ENCODE measurements at places on chromosomes 2 and 18.

DNA sequence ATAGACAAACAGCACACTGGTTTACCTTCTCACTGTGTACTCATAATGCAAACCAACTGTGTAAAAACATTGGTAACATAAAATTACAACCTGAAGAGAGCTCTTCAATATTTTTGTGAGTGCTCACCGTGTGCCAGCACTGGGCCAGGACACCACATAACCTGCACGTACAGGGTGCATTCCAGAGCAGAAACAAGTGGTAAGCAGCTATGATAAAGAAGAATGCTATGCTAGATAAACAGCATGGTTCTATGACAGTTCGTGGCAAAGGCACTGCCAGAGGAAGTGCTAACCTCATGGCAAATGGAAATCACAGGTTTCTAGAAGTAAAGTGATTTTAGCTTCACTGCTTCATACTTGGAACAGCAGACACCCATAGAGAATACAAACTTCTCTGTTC is 343.5 kb downstream of the MTX2 start:
- DNase-seq, result no peak

DNA sequence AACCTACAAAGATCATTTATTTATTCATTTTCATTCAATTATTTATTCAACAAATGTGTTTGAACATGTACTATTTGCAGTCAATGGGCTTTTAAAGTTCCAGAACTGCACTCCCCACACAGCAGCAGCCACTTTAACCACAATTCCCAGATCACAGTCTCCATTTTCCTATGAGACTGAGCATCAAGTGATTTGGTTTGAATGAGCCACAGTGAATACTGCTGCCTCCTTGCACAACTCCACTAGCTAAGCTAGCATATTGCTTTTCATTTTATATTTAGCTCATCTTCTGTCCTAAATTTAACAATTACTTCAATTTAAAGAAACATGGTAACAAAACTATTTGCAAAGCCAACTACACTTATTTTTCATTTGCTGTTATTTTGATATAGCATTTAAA is 353.4 kb upstream of the VRK2 start:
- no peak for DNase-seq

DNA sequence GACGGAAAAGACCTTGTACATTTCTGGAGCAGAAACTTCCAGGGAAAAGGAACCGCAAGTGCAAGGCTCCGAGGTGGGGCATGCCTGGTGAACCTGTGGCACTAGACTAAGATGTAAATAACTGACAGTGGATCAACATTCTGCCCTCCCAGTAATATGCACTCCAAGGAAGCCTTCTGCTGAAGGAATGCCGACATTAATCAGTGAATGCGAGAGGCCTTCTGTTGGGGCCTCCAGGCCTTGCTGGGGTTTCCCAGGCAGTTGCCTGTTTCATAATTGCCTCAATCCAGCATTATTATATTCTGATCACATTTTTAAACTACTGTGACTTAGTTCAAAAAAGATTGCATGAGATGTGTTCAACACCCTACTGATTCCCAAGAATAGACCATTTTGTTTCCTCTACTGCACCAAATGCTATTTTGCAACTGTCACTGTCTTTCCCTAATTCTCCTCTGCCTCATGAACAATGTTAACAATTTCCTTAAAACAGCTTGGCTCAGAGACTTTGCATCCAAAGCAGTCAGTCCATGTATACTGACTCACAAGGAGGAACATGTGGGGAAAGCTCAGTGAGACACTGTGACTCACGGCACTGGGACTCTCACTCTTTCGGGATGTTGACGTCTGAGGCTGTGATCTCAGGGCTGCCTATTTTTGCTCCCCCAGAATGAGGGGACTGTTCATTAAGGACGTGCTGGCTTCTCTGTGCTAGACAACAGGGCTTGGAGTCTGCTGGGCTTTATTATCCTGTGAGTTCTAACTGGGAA is 10.5 kb upstream of the DSG2 start:
- DNase-seq, result no peak

GRCh38 chr2:240203031-240203787 is 62.8 kb upstream of the OTOS start:
- no peak for DNase-seq

GRCh38 chr2:188628989-188629752 is 337.5 kb downstream of the GULP1 start:
- DNase-seq, result no peak

DNA sequence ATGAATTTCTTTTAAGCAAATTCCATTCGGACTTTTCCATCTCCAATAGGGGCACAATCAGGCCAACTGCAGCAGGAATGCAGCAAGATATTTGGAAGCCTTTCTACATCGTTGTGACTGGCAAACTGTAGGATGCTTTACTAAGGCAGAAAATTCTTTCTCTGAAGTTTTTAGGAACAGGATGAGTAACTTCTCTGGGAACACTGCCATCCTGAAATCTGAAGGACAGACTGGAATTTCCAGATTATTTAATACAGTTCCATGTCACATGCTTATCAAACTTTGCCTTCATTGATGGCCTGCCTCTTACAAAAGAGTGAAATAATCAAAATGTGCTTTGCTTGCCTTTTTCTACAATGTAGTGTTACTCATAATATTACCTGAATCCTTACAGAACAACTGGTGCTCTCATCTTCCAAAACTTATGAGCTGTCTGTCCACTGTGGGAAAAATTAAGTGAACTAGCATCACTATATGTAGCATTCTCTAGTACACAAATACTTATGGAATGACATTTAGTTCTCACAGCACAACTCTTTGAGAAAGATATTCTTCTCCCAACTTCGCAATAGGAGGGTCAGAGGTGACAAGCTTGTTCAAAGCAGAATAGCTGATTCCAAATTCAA is 32.0 kb upstream of the MAP2 start:
- no peak for DNase-seq

DNA sequence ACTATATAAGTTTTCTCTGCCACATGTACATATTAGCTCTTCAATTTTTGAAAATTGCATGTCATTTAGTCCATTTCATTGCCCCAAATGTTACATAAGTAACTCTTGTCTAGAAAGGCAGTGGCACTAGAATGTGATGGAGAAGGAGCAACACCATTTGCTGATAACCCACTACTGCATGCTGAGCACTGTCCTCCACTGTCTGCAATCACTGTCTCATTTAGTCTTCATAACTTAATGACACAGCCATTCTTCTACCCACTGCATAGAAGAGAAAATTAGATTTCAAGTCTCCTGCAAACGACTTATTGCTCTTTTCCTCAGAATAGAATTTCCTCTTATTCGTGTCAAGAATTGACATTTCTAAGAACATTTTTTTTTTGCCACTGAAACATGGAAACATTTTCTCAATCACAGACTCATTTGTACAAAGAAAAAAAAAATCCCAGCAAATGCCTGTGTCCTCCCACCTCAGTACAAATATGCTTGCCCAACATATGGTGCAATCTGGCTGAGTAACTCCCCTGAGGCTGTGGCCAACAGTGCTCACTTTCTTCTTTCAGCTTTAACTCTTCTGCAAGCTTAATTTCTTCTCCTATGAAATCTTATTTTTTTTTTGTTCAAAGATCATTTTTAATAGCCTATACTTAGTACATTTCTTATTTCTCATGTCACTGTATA is 768.6 kb upstream of the HS6ST1 start:
- DNase-seq, result no peak

- DNase-seq, result no peak
Measured at GRCh38 chr2:155485141-155485842, 786.8 kb downstream of the KCNJ3 start.

DNA sequence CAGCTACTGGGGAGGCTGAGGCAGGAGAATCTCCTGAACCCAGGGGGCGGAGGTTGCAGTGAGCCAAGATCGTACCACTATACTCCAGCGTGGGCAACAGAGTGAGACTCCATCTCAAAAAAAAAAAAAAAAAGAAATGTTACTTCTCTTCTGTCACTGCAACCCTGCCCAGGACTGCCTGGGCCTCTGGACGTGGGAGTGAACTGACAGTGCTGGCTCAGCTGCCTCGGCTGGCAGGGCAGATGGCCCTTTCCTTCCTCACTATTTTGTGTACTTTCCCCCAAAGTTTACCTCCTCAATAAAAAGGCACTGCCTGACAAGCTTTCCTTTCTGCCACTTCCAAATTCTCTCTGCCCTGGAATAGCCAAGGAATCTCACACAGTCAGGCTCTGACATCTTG is 12.5 kb upstream of the GPR155 start:
- no peak for DNase-seq

DNA sequence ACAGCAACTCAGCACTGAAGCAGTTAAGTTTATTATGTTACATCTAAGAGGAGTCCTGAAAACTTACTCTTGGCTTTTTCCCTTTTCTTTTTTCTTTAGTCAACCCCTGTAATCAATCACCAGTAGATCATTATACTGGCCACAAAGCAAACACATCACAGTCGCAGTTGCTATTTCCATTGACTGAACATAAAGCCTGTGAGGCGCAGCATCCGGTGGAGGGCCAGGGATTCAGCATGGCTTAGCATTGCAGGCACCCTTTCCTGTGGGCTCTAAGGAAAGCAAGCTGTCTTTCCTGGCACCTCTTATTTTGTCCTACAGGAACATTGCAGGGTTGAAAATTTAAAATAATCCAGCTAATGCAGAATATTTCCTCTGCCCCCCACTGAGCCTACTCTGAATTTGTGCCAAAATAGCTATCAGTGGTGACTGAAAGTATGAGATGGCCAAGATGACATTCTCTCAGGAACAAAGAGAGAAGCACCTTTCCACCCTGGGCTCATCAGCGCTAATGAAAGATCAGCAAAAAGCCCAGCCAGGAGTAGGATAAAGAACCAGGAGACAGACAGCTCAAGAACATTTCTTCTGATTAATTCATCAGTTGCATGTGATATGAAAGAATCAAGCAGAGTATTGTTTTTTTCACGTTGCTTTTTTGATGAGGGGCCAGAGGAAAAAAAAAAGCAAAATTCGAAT is 85.3 kb upstream of the SULT1C3 start:
- DNase-seq, result no peak

DNA sequence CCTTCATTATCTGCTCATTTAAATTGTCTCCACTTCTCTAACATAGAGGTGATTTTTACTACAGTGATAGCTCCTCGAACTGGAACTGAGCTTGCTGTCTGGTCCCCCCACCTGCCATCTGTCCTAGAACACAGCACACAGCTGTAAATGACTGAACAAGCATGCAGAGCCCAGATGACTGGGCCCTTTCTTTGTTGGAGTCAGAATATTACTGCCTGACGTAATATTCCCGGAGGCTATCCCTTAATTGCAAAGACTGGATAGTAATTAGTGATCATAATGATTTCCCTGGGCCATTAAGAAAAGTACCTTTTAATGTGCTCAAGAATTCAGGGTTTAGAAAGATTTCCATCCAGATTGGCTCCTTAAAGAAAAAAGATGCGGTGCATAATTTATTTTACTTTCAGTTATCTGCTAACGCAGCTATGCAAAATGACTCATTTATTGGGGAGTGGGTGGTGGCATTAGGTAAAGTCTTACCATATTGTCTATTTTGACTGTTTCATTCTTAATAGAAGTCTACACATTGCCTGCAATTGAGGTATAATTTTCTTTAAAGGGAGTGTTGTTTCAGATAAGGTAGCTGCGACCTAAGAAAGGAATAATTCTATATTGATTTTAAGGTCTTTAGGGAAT is 84.4 kb downstream of the MAP4K4 start:
- DNase-seq, result no peak

- DNase-seq, result no peak
Measured at GRCh38 chr2:147016181-147016580, 828.6 kb upstream of the ACVR2A start.

DNA sequence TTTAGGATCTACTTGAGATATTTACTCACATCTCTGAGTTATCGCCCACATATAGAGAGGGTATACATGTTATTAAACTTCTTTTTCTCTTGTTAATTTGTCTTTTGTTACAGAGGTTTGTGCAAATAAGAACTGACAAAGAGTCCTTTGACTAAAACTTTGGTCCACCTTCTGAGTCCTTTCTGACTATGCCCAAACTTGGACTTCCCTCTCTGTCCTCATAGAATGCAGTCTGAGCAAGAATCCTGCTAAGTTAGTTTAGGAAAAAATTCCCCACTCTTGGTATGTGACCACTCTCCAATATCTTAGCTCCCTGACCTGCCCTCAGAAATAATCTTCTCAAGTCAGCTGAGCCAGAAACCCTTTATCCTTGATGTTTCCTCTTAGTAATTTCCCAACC is 257.5 kb upstream of the REG3G start:
- DNase-seq, result no peak

DNA sequence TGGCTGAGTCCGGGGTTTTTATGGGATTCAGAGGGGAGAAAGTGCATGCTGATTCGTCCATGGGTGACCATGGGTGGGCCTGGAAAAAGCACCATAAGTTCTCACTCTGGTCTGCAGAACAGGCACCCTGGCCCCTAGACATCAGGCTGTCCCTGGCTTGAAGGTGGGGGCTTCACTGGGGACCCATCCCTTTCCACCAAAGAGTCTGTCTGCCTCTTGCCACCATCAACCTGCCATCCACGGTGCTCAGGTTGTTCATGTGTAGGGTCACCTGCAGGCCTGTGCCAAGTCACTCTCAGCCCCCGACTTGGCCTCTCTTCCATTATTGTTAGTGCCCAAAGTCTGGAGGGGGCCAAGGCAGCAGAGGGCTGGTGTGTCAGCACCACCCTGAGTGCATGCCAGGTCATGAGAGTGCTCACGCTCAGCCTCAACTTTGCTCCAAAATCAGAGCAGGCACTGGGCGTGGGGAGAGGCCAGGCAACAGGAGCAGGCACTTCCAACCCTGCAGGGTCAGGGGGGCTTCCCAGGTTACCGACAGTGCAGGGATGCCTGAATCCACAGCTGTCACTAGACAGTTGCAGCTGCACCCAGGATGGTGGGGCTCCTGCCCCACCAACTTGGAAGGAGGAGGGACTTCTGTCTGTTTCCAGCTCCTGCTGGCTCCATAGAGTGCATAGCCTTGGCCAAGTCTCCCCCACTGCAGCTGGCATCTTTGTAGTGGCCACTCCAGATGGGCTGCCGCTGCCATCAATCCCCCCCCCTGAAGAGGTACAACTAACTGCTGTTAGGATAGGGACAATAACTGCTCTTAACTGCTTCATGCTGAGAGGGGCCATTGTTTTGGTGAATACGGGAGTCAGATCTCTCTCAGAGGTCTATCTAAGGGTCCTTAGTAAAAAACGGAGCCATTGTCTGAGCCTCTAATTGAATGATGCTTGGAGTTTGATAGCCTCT is 209.3 kb downstream of the AKAIN1 start:
- DNase-seq, result no peak

GRCh38 chr18:2978661-2979106 is 34.3 kb downstream of the LPIN2 start:
- no peak for DNase-seq

- no peak for DNase-seq
Measured at GRCh38 chr2:204046145-204046544, 109.6 kb downstream of the ICOS start.

DNA sequence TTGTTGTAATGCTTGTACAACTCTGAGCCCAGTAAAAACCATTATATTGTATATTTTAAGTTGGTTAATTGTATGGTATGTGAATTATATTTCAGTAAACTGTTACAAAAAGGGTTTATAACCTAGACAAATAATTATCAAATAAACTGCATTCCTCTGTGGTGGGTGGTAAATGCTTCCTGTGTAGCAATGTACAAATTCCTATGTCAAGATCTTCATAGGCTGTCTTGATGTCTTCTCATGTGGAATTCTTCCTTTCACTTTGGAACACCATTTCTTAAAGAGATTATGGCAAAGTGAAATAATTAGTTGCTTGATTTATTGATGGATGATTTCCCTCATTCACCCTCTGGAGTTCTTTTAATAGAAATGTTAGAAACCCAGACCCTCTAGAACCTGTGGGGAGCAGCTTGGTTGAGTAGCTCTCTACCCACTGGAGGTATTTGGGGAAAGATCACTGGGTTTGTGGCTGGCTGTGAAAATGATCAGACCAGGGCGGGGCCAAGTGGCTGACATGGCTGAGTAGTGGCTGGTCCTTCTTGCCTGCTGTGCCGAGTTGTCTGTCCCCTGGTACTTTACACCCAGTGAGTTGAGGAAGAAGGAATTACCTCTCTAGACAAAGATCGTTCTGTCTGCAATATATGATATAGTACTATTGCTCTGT is 22.4 kb upstream of the MGAT5 start:
- no peak for DNase-seq
